ENCODE measurements at places on chromosomes 7 and 10.

- DNase-seq: no peak
Measured at GRCh38 chr10:71424496-71425194, 27.9 kb downstream of the CDH23 start.

GRCh38 chr7:116329686-116330503, 119.6 kb downstream of the TES start:
- DNase-seq: no peak

DNA sequence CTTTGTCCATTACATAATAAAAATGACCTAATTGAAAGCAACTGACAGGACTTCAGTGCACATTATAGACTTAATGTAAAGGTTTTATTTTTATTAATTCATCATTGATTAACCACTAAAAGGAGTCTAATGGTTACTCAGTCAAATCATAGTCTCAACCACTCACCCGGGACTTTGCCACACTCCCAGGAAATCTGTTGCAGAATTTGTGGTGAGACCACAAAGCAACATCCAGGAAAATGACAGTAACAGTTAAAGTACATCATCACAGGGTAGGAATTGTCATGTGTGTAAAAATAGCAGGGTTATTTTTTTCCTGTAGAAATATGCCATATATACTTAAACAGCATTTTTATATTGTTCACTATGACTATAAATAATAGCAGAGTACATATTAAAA, 6.3 kb upstream of the HGF start:
- no peak for DNase-seq

GRCh38 chr10:75432176-75432575, 752 bp downstream of the LRMDA start:
- no peak for DNase-seq

DNA sequence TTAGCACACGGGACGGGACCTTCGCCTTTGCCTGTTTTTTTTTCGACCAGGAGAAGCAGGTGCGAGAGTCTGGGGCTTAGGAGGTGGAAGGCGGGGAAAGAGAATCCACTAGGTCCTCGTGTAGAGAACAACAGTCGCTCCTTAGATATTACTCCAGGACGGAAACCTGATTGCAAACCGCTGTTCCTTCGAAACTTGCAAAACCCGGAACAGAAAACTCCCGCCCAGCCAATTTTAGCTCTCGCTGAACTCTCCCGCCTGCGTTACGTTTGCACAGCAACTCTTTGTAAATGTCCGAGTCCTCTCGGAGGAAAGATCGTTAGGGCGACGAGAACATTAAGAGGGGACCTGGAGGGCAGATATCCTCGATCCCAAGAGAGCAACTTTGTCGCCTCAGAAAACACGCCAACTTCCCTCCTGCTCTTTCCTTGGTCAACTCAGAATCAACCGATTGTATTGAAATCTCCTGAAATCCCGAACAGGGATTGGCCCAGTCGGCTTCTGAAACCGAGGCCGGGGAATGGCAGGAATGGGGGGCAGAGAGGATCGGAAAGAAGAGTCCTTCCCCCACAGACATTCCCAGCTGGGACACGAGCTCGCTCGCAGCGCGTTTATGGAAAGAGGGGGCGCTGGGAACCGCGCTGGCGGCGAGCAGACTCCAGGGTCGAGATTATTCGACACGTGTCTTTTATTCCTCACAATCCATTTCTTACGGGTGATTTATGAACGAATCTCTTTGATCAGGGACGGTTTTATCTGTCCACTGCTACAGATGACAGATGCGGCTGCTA, 9.9 kb downstream of the TWIST1 start:
- peak; percentile 54 for DNase-seq

DNA sequence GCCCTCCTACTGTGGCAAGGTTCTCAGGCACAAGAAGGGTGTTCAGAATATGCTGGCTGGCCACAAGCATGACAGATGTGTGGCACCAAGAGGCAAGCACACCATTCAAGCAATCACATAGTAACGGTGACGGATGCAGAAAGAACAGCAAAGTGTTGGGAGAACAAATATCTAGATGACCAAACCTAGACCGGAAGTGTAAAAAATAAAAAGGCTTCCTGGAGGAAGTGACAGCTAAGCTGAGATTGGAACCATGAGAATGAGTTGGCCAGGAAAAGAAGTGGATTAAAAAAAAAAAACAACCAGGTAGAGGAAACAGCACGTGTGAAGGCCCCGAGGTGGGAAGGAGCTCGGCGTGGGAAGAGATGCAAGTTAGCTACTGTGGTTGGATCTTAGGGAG, 22.0 kb downstream of the GHRHR start:
- no peak for DNase-seq

GRCh38 chr7:143263266-143264195, at the start of gene GSTK1:
Gene GSTK1, plus strand, starts transcription at chr7:143263441. Its CDS starts 73 bp downstream, at chr7:143263514.
- DNase-seq: peak; percentile 42

- no peak for DNase-seq
Measured at GRCh38 chr7:135747366-135747765, 1.2 kb downstream of the FAM180A start.

DNA sequence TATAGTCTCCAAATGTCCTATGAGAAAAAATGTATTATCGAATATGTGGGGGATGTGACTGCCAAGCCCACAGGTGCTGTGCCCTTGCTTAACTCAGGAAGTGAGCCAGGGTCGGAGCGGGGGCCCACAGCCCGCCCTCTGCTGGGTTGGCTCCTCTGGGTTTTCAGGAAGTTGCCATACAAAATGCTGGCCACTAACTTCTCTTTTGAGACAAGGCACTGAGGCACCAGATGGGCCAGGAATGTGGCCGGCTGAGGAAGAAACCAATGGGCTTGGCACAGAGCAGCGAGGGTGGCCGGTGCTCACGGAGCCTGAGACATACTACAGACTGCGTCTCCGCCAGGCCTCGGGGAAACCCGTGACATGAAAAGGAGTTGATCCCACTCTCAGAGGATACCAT, 58.9 kb downstream of the FAM53B start:
- no peak for DNase-seq

DNA sequence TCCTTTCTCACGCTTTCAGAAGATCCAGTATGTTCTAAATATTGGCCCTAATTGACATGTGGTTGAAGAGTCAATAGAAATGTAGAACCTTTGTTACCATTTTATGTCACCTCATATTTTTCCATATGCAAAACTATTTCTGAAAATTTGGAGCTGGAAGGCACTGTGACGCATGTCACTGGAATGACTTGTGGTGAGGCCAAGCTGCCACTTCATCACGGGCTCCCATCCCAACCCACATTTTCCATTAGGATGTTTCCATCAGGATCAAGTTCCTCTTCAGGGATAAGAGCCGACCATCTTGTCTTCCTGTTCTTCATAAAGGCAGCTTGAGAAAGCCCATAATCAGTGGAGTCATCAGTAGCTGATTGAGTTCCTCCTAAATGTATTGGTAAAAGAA, 1241.7 kb downstream of the GATA3 start:
- no peak for DNase-seq

DNA sequence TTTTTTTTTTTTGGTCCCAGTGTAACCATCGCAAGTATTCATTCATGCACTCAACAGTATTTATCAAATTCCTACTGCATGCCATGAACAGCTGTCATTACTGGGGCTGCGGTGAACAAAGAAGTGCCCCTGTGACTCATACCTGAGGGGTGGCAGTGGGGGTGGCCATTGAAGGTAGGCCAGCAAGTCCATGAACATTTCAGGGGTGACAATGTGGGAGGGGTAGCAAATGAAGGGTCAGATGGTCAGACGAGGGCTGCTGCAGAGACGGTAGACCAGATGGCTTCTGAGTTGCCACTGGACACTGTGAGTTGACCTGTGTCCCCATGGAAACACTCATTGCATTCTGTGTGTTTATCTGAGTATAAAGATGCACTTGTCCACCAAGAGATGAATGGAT, 92.5 kb upstream of the PITRM1 start:
- DNase-seq: no peak

GRCh38 chr10:9833942-9834341, 1183.7 kb upstream of the CELF2 start:
- no peak for DNase-seq

DNA sequence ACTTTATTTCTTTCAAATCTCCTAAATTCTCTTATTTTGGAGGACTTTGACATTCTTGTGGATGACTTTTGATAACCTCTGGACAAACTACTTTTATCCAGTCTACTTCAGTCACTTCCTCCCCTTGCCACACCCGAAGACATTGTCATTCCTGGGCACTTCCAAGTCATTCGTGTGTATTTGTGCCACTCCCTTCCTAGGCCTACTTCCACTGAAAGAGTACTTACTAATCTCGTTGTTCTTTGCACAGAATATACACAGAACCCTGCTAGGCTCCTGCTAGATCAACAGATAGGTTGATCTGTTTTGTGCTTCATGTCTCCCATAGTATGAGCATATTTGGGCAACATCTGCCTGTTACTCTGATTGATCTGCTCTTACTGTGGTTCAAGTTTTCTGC, 355.4 kb downstream of the HGF start:
- no peak for DNase-seq

- DNase-seq: no peak
Measured at GRCh38 chr10:131561897-131562296, 250.4 kb upstream of the TCERG1L start.

DNA sequence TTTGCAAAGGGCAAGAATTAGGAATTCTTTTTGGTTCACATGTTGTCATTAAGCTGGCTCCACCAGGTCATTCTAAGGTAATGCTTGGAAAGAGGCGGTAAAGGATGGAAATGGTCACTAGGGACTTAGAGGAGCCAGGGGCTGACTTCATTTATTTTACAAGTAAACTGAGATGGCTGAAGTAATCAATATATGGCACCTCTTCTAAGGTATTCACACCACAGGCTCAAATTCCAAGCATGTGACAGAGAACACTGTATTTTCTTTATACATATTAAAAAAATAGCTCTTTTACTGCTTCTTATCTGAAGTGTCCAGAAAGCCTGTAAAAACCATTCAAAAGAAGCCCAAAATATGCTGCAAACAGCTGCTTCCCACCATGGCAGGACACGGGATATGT, 239.0 kb downstream of the GLI3 start:
- DNase-seq: no peak

DNA sequence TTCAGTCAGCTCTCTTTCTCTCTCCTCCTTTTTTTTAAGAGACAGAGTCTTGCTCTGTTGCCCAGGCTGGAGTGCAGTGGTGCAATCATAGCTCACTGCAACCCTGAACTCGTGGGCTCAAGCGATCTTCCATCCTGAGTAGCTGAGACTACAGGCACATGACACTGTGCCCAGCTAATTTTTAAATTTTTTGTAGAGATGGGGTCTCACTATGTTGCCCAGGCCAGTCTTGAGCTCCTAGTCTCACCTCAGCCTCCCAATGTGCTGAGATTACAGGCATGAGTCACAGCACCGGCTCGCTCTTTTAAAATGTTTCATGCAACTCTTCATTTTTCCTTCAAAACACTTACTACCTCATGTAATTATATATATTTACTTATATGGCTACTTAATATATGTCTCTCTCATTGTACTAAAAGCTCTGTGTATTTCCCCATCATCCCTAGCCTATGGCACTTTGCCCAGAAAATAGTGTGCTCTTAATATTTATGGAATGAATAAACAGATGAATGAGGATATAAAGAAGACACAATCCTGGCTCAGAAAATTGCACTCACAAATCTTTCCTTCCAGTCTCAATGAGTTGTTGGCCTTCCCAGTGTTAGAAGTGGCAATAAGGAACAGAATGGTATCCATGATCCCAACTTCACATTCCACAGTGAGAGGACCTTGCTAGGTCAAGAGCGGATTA, 33.9 kb downstream of the EBLN1 start:
- DNase-seq: no peak

GRCh38 chr10:109215291-109216075, 707.8 kb downstream of the XPNPEP1 start:
- no peak for DNase-seq

GRCh38 chr7:151244196-151244840, 4.2 kb downstream of the SMARCD3 start:
- DNase-seq: no peak

GRCh38 chr10:102327002-102327401, 68.5 kb upstream of the NFKB2 start:
- no peak for DNase-seq

- no peak for DNase-seq
Measured at GRCh38 chr7:40536421-40536820, 401.6 kb downstream of the SUGCT start.

DNA sequence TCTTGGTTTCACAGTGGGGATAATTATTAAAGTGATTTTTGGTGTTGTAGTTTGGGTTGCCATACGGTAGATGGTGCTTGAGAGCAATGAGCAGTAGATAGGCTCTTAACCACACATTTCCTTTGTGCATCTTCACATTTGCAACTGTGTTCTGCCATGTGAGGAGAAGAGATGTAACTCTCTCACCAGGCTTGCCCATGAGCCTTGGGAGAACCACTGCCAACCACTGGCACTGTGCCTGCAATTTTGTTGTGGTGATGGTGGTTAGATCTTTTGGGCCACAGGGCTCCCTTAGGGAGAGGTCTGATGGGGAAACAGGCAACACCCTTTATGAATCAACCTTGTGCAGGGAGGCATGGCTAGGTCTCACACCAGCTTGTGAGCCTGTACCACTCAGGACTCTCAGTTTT, 204.3 kb downstream of the CCDC7 start:
- DNase-seq: no peak

- no peak for DNase-seq
Measured at GRCh38 chr10:109889867-109890266, 33.4 kb downstream of the XPNPEP1 start.

GRCh38 chr10:49761789-49762565, at the start of gene OGDHL:
Gene OGDHL, minus strand, starts transcription at chr10:49762323. Its CDS starts 3,731 bp downstream, at chr10:49758592.
- no peak for DNase-seq

DNA sequence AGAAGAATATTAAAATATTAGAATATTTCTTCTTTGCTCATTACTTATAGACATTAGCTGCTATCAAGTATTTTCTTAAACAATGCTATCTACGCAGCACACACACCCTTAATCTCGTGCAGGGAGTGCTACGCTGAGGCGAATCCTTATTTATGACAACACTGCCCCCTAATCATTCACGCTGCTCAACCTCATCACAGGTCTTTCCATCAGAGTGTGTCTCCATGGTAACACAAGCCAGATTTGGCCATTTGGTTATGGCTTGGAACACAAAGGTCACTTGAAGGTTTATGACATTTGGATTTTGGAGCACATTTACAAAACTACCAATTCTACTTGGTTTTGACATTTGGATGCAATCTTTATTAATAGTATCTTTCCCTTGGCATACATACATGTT, 45.4 kb upstream of the MYO3A start:
- no peak for DNase-seq

DNA sequence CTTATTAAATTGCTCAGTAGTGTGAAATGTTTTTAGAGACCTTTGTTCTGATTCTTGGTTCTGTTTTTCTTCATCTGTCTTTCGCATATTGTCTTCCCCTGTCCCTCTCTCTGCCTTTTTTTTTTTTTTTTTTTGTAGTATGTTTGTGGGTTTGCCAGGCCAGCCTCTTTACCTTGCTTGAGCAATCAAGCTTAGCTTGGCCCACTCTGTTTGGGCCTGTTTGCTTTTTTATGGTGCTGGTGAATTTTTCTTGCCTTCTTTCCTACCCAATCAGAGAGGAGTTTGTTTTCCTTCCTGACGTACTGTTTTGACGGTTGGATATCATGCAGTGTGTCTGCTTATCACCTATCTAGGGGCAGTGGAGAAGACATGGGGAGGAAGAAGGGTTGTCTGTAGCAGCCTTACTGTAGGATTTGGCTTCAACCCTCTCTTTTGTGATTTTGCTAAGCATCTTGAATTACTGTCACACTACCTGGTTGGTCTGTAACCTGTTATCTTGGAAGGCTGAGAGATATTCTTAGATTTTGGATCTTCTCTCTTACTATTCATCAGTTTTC, 64.0 kb downstream of the BBS9 start:
- DNase-seq: no peak

- no peak for DNase-seq
Measured at GRCh38 chr7:45509222-45509621, 64.9 kb upstream of the ADCY1 start.

- no peak for DNase-seq
Measured at GRCh38 chr10:89535171-89536012, at the start of gene SLC16A12. Gene SLC16A12, minus strand, starts transcription at chr10:89535594. Its CDS starts 73,016 bp downstream, at chr10:89462578.

Measured in GOT3 (cell line).